ENCODE measurements at places on chromosomes 2 and 18.

- DNase-seq, result no peak
These were observed 62.6 kb downstream of the ETAA1 start for GRCh38 chr2:67459761-67460160.

GRCh38 chr2:239277401-239278085 is 123.3 kb downstream of the HDAC4 start:
- DNase-seq, result no peak

DNA sequence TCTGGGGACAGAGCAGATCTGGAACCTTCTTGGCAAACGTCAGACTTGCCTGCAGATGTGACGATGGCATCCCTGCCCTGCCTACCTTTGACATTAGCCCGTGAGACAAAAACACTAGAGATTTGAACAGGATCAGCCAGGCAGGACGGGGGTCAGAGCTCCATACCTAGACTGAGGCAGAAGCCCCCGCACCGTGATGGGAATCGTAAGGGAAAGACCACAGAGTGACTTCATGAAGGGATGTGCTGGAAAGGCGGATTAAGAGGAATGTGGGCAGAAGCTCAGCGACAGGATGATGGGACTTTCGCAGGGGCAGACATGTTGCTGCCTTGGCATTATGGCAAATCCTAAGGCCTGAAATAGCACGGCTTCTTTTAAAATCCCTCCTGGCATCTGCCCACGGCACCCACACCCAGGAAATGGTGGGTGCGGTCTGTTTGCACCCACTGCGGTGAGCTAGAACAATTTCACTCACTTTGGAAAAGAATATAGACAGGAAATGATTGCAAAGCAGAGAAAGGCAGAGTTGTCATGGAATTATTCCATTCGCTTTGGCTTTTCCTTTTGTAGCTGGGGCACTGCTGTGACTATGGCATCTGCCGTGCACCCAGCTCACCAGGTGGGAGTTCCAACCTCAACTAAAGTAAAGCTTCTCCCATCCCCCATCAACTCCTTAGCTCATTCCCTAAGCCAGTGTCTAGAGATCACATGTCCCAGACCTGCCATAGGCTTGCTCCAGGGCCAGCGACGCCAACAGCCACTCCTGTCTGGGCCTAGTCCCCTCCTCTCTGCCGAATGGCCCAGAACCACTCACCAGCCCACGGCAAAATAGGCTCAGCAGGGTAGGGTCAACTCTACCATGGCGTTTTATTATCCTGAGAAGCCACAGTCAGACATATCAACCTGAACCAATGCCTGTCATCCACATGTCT is 112.7 kb upstream of the NPAS2 start:
- DNase-seq, result no peak

GRCh38 chr2:64796926-64797325 is 143.2 kb upstream of the SERTAD2 start:
- DNase-seq, result no peak

- no peak for DNase-seq
These were observed 125.0 kb downstream of the ETAA1 start for GRCh38 chr2:67522148-67522547.

GRCh38 chr2:132037527-132038178 is 124.1 kb downstream of the ANKRD30BL start:
- peak; percentile 49 for DNase-seq

DNA sequence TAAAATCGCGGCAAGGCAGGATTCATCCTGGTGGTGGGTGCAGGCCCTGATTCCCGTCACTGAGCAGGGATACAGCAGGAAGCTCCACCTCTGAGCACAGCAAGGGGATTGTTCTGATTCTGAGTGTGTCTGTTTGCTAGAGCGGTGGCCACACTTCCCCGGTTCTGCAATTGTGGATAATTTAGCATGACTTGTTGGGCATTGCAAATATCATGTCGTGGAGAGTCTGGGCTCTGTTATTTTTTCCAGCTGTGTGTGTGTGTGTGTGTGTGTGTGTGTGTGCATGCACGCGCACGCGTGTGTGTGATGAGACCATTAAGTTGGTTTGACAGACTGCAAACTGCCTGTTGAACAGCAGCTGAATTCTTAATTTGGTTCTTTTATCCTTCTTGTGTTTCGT is 4.1 kb upstream of the TMEM18 start:
- no peak for DNase-seq

DNA sequence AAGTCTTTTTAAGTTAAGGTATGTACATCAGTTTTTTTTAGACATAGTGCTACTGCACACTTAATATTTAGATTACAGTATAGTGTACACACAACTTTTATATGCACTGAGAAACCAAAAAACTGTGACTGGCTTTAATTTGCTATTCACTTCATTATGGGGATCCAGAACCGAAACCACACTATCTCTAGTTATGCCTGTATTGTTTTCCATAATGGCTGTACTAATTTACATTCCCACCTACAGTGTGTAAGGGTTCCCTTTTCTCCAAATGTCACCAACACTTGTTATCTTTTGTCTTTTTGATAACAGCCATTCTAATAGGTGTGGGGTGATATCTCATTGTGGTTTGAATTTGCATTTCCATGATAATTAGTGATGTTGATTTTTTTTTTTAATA is 213.4 kb upstream of the CCDC150 start:
- no peak for DNase-seq

- DNase-seq, result peak; percentile 29
These were observed 85.1 kb upstream of the FOXI3 start for GRCh38 chr2:88537640-88538039.

GRCh38 chr2:212912445-212913103 is 238.8 kb downstream of the IKZF2 start:
- no peak for DNase-seq

DNA sequence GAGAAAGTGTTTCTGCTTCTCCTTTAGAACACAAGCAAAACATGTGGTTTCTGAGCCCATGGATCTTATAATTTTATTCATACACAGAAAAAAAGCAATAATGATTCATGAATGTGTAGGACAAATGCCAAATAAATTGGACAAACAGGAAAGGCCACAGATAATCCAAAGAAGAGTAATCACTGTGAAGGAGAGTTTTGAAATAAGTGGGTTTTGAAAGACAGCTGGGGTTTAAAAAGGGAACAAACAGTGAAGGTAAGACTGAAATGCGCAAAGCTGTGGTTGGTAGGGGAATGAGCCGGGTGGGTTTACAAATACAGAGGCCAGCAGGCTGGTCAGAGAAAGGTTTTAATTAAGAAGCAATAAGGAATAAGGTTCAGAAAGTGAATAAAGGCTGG is 50.0 kb upstream of the MBOAT2 start:
- no peak for DNase-seq

- DNase-seq, result no peak
These were observed 96.7 kb upstream of the ZCCHC2 start for GRCh38 chr18:62426191-62426488.

- DNase-seq, result no peak
These were observed 39.8 kb upstream of the DDX18 start for GRCh38 chr2:117774716-117775115.

All from iPS-NIHi11 (cell line).